ENCODE measurements at places on chromosomes 12 and 14.

DNA sequence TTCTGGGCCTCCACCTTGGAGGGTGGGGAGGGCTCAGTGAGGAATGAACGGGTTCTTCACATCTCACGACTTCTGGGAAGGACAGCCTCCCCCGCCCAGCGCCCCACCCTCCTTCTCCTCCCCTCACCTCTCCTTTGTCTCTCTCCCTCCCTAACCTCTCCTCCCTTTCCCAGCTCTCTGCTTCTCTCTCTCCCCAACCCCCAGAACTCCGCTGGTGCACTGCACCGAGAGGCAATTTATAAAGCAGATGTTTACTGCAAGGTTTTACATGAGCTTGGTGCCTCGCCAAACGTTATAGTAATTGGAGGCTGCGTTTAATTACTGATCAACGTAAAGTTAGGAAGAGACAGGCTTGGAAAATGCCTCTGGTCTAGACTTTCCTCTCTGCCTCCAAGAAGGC lies 42.9 kb upstream of the FAM222A start:
- DNase-seq = peak; percentile 13

GRCh38 chr12:26318661-26319068 lies 123.3 kb downstream of the SSPN start:
- DNase-seq = no peak

DNA sequence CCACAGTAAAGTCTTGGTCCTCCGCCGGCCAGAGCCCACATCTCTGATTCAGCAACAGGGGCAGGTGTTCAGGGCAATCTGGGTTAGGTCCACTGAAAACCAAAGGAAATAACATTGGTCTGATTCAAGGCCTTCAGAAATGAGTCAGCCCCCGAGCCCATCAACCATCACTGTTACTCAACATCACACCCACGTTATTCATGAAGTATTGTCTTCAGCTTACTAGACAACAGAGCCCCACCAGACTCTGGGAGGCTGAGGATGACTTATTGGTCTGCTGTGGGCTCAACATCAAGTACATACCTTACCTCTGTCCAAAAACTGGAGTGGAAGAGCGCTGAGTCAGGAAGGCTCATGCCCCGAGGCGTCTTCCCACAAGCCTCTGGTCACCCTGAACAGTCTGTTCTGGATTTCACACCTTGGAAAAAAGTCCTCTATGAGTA lies 97.5 kb downstream of the ZFP36L1 start:
- no peak for DNase-seq

- DNase-seq = no peak
These were observed 107.7 kb downstream of the ARF6 start for GRCh38 chr14:50000380-50001150.

- DNase-seq = no peak
These were observed 2.0 kb upstream of the NR4A1 start for GRCh38 chr12:52049286-52049685.

DNA sequence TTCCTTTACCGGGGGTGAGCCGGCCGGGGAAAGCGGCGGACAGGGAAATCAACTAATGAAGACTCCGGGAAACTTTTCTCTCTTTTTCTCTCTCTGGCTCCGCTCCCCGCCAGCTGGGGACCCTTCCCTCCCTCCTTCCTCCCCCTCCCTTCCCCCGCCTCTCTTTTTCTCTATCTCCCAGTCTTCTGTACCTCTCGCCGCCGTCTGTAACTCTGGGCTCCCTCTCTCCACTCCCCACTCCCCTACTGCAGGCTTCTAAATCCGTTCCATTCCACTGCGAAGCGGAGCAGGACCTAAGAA lies 6.9 kb upstream of the HOXC11 start:
- DNase-seq = no peak
